Fibroblast of lung (primary cell): ENCODE measurements at places on chromosomes 4 and X. TPM values are rescaled to one million over a fixed set of nuclear protein-coding genes. Genes with fewer than 3 reads are reported as not detected.

GRCh38 chr4:102586002-102586643 is 85.0 kb downstream of the NFKB1 start:
- no peak overlapping the region for H3K27ac ChIP-seq
- no peak overlapping the region for H3K4me3 ChIP-seq
- H3K27me3 ChIP-seq: no peaks in the 10 kb centered on the region
- DNase-seq: no peak
- H3K36me3 ChIP-seq: peaks cover 2% of the 10 kb centered on the region

DNA sequence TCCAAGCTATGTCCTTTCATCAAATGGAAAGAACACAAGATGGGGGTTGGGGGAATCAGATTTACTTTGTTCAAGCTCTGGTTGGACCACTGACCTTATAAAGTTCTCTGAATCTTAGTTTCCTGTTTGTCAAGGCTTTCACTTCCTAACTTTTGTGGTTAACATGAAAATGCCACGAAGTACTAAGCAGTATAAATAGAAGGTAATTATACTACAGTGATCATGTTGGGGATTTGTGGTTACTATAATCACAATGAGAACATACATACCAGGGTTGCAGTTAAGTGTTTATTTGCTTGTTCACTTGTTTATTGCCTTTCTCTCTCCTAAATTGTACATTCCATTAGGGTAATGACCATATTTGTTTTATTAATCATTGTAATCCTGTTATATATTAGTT is 53.2 kb downstream of the SPRY1 start:
- peak; percentile 26 for DNase-seq
- H3K4me1 ChIP-seq: peaks cover 9% of the 10 kb centered on the region
- H3K4me3 ChIP-seq: no peak overlapping the region
- H3K27ac ChIP-seq: no peak overlapping the region

- H3K36me3 ChIP-seq: no peaks in the 10 kb centered on the region
- no peak for DNase-seq
- H3K4me3 ChIP-seq: no peak overlapping the region
- H3K27me3 ChIP-seq: no peaks in the 10 kb centered on the region
- no peaks in the 10 kb centered on the region for H3K4me1 ChIP-seq
- H3K27ac ChIP-seq: no peak overlapping the region
Measured at GRCh38 chrX:50036426-50036825, 114.0 kb downstream of the CLCN5 start.

The NIPAL1 gene
- total RNA-seq: under 0.01 TPM in 1 of 2 replicates, not detected in the other

DNA sequence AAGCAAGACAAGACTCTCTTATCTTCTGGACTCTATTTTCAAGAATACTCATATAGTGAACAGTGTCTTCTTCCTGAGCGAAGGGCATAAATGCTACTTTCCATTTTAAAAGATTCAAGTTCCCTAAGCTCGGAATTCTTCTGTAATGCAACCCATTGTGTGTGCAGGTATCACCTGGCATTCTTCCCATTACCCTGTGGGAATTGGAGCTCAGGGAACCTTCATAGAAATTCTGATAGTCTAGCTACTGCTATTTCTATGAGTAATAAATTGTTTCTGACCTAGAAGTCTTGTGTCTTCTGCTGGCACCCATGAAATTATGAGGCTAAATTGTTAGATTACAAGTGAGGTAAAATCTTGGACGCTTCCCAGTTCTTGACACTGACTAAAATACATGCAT is 324.1 kb upstream of the DIPK2B start:
- DNase-seq: no peak
- no peaks in the 10 kb centered on the region for H3K27me3 ChIP-seq
- H3K36me3 ChIP-seq: no peaks in the 10 kb centered on the region
- no peaks in the 10 kb centered on the region for H3K4me1 ChIP-seq

DNA sequence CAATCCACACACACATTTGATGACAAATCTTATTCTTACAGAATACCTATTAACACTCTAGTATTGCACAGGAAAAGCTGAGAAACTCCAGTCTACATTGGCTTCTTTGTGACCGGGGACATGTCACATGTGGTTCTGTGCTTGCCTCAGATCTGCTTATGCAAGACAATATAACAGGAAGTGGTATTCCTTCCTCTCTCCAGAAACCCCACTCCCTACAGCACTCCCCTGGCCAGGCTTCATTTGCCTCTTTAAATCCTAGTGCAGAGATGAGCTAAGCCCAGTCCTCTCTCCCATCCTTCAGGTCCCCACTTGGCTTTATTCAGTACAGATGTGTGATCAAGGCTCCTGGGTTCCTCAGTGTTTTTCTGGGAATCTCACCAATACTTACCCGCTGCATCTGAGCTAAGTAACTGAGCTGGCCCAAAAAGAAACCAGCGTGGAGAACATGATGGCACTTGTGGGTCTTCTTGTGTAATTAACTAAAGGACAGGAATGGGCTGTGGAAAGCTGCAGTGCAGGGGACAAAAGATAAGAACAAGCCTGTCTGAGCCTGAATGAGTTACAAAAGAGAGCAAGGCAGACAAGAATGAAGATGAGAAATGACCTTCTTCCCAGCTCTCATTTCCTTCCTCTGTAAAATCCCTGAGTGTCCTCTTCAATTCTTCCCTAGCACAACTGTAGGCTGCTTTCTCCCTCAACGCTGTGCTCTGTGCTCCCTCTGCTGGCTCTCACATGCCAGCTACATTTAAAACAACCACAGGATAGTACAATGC is 105.6 kb downstream of the HNRNPD start:
- no peaks in the 10 kb centered on the region for H3K36me3 ChIP-seq
- DNase-seq: peak; percentile 37
- no peak overlapping the region for H3K27ac ChIP-seq
- H3K27me3 ChIP-seq: no peaks in the 10 kb centered on the region
- no peaks in the 10 kb centered on the region for H3K4me1 ChIP-seq
